Adipocyte (in vitro differentiated cells): ENCODE measurements at places on chromosomes 16 and 17.

- no peak for DNase-seq
Observed at GRCh38 chr16:72983241-72983640, 64.7 kb downstream of the ZFHX3 start.

GRCh38 chr16:67226295-67226803, 581 bp upstream of the TMEM208 start:
- no peak for DNase-seq

DNA sequence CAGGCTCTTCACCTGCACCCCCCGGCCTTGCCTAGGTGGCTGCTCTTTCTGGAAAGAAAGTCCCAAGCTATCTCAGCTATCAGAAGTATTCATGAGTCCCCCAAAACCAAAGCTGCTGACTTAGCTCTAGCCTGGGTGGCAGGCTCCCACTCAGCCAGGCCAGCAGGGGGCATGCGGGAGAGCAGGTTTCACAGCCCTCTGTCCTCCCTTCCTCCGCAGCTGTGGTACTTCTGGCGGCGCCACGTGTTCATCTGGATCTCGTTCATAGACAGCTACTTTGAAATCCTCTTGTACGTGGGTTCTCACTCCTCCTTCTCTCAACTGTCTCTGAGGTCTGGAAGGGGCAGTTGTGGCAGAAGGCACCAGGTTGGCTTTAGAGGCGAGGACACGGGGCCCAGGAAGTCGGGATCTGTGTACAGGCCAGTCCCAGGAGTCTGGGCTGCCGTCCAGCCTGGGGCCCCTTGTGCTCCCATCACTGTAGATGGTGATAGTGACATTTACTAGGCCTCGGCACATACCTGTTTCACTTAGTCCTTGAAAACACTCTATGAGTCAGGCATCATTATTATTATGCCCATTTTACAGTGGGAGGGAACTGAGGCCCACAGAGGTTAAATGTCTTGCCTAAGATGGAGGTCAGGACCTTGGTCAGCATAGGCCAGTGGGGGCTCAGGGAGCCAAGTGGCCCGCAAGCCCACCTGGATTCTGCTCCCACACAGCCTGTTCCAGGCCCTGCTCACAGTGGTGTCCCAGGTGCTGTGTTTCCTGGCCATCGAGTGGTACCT, 12.9 kb downstream of the TRPV2 start:
- DNase-seq: peak; percentile 27

GRCh38 chr16:65534121-65534528, 412.3 kb upstream of the CDH11 start:
- DNase-seq: no peak

GRCh38 chr16:81626181-81626674, 152.9 kb upstream of the PLCG2 start:
- no peak for DNase-seq

GRCh38 chr17:50181144-50181543, 15.3 kb downstream of the SGCA start:
- no peak for DNase-seq

- DNase-seq: peak; percentile 62
Observed at GRCh38 chr16:89918453-89919347, at the start of gene MC1R. MC1R (plus strand) TSS chr16:89918862; CDS start chr16:89919259, 397 bp downstream.

- DNase-seq: peak; percentile 13
Observed at GRCh38 chr17:4499431-4500190, 930 bp downstream of the SPNS2 start.

- peak; percentile 90 for DNase-seq
Observed at GRCh38 chr17:50200457-50201275, 765 bp downstream of the COL1A1 start.

DNA sequence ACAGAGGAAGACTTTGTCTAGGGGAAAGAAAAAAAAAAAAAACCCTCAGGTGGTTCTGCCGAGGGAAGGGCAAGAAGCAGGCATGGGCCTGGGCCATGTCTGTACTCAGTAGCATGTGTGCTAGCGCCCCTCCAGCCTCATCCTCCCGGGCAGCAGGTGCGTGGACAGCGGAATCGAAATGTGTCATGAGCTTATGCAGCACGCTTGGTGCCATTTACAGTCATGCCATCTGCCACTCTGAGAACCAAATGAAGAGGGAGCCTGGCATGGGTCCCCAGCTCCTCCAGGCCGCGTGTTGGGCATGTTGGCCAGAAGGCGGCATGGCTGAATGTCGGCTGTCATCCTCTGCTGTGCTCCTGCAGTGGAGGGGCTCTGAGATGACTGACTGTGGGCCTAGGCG, 31.4 kb downstream of the CRAMP1 start:
- no peak for DNase-seq

- DNase-seq: no peak
Observed at GRCh38 chr17:43967251-43967875, 13.6 kb upstream of the PYY start.

DNA sequence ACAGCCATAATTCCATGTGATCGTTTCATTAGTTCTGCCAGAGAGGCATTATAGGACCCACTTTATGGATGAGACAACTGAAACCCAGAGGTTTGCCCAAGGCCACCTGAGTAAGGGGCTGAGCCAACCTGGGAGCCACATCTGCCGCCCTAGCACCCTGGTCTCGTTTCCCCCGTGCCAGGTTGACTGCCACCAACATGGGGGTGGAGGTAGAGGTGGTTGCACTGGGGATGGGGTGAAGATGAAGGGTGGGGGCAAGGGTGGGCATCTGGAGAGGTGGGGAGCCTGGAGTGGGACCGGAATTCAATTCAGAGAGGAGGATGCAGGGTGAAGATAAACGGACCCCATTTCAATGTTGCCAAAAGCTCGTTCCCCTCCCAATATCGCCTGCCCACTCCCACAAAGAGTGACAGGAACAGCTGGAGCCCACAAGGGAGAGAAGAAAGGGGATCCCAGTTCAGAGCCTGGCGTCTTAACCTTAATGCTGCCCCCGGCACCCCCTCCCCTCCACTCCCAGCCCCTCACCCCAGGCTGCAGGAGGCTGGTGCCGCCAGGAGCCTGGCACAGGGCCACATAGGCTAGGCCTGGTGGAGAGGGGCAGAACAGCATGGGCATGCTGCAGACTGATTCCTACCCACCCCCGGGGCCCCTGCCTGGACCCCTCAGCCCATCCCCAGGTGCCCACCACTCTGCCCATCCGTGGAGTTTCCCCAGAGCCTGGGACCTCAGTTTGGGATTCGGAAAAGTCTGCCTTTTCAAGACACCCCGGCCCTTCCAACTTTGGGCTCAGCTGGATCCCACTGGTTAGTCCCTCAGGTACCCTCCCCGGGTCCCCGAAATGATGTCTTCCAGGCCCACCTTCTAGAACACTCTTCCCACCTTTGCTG, 29.6 kb downstream of the NGFR start:
- DNase-seq: no peak

DNA sequence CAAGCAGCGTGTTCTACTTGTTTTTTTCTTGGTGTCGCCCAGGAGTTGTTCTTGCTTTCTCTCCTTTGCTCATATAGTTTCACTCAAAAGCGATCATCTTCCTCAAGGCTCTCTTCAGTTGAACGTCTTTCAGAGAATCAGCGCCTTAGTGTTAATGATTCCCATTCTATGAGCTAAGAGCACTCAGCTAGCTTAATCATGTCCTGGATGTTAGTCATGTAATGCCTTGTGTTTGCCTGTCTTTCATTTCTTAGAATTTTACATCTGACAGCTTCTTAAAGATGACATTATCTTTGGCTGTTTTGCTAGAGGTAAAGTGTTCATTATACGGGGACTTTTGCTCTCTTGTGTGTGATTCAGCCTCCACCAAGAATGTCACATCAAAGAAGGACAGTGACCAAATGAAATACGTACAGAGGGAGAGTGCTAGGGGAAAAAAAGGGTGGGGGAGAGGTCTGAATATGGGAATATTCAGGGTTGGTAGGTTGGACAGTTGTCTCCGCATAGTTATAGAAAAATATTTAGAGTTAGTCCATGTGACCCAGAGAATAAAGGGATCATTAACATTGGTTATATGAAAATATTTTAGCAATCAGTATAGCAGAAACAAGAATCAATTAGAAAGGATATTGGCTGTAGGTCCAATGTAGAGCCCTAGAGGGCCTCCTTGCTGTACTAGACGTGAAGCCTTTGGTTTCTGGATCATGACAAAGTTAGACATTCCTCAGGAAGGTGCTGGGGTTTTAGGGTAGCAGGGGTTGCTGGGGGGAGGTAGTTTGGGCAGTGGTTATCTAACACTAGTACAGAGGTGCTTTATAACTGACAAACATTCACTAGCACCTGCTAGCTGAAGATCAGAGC, 31.9 kb upstream of the ANKFN1 start:
- no peak for DNase-seq

DNA sequence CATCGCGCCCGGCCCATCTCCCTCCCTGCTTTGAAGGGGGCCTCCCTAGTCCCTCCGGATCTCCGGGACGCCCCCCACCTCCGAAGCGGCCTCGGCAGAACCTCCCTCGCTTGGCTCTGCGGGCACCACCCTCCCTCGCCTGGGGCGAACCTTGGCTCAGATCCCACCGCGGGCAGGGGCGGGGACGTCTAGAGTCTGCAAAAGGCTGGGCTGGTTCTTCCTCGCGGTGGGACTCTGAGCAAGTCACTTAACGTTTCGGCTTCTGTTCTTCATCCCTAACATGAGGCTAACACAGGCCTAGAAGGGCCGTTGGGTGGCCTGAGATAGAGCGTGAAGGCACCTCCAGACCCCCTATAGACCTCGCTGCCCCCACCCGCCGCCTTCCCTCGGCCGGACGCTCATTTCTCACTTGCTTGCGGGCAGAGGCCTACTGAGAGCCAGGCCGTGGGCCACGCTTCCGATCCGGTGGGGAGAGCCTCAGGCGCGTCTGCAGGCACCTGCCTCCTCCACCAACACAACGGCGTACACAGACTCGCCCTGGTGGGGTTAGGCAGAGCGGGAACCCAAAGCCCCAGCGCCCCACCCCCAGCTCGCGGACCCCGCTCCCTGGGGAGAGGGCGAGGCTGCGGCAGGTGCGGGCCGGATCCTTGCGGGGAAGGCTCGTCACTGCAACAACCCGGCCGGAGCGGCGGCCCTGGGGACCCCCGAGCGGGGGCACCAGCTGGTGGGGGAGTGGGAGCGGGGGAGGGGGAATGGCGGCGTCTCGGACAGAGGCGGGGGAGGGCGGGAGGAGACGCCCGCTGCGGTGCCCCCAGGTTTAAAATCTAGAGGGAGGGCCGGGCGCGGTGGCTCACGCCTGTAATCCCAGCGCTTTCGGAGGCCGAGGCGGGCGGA, 5.4 kb downstream of the MYO1C start:
- DNase-seq: peak; percentile 70

DNA sequence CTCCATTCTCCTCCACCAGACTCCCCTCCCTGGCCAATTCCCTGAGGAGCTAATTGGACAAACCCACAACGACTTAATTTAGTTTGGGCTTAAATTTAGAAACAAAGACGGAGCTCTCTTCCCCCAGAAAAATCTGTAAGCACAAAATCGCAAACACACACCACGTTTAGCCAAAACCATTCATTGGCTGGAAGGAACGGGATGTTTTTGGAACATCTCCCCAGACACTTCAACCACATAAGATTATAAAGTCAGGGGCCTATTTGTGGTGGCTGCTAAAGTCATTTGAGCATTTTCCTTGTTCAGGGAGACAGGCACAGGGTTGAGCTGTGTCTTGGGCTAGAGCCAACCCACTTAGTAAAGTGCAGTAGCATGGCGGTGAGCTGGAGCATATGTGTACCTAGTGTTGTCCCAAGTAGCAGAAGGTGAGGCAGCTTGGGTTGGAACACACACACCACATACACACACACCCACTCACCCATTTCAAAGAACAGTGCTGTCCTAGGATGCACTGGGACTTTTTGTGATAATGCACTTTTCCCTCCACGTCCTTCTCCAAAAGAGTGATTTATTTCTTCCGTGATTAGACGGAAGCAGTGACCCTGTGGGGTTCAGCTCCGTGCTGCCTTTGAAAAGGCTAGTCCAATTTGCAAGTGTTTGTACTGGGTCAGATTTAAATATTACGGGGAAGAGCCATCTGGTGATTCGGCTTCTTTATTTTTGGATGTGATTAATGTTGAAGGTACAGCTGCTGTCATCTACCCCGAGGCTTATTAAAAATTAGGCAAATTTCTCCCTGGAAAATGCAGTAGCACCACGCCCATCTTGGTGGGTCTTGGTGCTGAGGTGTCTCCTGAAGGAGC, 32.2 kb downstream of the ELAC2 start:
- DNase-seq: no peak
